ENCODE measurements at places on chromosomes 5 and 9.

DNA sequence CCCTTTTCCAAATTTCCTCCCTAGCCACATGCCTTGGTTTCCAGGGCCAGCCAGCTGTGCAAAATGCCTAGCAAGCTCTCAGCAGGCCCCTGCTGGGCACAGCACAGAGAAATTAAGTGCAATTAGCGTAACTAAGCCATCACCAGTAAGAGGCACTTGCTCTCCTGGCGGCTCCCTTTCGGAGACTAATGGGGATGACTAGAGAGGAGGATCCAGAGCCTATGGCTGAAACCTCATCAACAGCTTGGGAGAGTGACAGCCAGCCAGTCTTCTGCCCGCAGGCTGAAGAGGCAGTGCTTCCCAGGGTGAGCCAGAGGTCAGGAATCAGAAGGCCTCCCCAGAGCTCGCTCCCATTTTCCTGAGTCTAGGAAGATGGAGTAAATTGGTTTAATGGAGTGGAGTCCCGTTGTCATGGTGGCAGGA lies 108.4 kb downstream of the KCNIP1 start:
- no peak for DNase-seq

- DNase-seq = no peak
These were observed 204.7 kb downstream of the TTLL11 start for GRCh38 chr9:121888438-121888775.

- no peak for DNase-seq
These were observed 63.0 kb upstream of the CTSL start for GRCh38 chr9:87662808-87663528.

GRCh38 chr9:94182532-94182931 lies 76.6 kb upstream of the ZNF169 start:
- no peak for DNase-seq

GRCh38 chr5:42121401-42121800 lies 196.3 kb downstream of the FBXO4 start:
- DNase-seq = no peak

DNA sequence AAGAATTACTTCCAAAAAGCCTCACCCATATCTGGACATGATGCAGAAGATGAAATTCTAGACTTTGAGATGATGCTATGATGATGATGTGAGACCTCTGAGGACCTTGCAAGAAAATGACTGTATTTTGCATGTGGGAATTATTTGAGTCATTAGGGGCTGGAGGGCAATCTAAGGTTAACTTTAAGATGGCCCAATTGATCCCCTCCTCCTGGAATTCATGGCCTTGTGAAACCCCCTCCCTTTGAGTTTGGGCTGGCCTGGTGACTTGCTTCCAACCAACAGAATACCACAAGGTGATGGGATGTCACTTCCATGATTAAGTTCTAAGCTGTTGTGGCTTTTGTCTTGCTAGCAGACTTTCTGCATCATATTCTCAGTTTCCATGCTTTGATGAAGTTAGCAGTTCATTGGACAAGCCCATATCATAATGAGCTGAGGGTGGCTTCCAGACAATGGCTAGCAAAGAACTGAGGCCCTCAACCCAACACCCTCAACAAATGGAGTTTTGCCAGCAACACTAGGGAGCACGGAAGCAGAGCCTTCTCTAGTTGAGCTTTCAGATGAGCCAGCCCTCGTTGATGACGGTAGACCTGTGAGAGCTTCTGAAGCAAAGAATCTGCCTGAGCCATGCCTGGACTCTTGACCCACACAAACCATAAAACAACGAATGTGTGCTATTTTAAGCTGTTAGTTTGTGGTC lies 7.4 kb upstream of the AMACR start:
- no peak for DNase-seq

GRCh38 chr9:108815156-108815555 lies 40.6 kb downstream of the ACTL7B start:
- no peak for DNase-seq

DNA sequence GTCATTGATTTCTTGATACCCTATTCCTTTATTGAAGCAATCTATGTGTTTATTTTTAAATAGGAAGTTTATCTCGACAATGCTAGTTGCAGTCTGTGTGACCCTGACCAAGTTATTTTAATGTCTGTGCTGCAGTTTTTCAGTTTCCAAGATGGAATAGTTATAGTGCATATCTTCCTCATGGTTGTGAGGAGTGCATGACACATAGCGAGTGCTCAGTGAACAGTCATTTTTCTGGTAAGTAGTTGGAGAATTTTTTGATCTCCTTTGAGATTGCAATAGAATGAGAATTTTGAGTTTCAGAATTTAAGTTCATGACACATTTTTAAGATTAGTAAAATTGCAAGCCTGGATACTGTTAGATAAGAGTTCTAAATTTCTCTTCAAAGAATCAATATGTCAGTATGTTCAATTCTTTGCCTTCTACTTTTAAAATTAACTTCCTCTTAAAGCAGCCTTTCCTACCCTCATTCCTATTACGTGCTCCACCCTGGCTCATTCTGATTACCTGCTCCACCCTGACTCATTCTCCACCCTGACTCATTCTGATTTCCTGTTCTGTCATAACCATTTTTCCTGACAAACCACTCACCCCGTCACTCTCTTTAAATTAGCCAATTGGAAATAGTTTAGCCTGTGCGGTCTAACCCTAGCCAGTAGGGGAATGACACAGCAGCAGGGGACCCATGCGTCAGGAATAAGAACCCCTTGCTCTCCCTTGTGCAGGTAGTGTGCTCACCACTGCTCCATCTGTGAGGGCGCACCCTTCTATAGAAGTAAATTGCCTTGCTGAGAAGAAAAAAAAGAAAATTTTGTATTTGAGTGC lies 30.7 kb downstream of the SPIN1 start:
- DNase-seq = no peak
